ENCODE measurements at places on chromosomes 2 and 18.
A peak's percentile ranks its signal among the peaks of the same experiment; 100 is the strongest.

DNA sequence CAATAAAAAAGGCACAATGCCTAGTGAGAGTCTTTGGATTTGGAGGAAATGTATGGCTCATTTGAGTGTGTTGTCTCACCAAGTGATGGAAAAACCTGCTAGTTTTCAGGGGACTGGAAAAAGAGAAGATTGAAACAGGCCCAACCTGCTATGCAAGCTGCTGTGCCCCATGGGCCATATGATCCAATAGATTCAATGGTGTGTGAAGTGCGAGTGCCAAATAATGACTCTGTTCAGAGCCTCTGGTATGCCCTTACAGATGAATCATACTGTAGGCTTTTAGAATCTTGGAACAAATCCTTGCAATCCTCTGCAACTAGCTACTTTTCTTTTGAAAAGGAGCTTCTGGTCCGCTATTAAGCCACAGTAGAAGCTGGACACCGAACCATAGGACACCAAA lies 529.8 kb upstream of the CNTNAP5 start:
- DNase-seq, result no peak

DNA sequence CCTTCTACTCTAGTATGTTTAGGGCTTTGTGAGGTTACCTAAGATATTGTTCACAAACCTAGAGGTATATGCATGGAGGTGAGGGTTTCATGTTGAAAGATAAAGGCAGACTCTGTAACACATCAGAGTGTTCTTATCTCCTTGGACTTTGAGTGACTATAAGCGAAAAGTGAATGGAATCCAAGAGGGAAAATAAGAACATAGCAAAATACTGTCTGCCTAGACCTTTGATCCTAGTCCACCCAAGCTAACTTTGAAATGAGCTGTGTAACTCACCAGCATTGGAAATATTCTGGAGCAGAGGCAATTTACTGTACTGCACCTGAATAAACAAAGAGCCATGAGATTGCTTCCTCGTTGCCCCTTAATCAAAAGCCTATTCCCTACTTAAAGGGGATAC lies 28.2 kb upstream of the GALNT1 start:
- no peak for DNase-seq

- peak; percentile 47 for DNase-seq
Measured at GRCh38 chr2:175309799-175310198, 128.3 kb upstream of the ATP5MC3 start.

- peak; percentile 21 for DNase-seq
Measured at GRCh38 chr2:950080-950966, at the start of gene SNTG2. SNTG2 (plus strand) TSS chr2:950849; CDS start chr2:950997, 148 bp downstream.

- no peak for DNase-seq
Measured at GRCh38 chr2:174802459-174802858, 38.2 kb upstream of the CHRNA1 start.

GRCh38 chr2:162686336-162686735 lies 152.2 kb downstream of the KCNH7 start:
- no peak for DNase-seq

- DNase-seq, result no peak
Measured at GRCh38 chr2:152344579-152345195, 9.7 kb downstream of the FMNL2 start.

DNA sequence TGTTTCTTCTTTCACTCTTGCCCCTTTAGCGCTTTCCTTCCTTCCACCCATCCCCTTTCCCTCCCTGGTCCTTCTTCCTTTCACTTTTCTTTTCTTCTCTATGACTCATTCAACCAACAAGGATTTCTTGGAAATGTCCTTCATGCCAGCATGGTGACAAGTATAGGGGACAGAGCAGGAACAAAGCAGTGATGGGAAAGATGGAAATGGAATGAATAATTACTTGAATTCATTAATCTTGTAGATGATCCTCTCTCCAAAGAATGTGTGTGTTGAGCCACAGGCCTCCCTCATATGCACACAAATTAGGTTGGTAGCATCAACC lies 1.5 kb downstream of the VAMP5 start:
- no peak for DNase-seq

- no peak for DNase-seq
Measured at GRCh38 chr18:27752944-27753343, 424.0 kb downstream of the CDH2 start.

GRCh38 chr18:8052237-8052701 lies 485.2 kb downstream of the PTPRM start:
- peak; percentile 2 for DNase-seq

DNA sequence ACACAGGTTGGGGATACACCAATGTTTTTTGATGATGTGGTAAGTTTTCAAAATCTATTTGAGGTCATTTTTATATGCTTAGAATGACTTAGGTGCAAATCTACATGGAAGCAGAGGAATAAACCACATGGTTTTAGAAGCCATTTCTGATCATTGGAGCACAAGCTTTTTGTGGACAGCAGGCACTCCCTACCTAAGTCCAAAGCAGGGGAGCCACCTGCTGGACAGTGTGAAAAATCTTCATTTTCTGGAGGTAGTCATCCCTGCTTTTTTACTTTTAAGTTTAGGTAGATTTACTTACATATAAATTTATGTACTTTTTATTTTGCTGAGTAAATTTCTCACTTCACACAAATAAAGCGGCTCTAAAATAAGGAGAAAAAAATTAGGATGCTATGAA lies 323.2 kb downstream of the PLCL1 start:
- DNase-seq, result peak; percentile 79

- no peak for DNase-seq
Measured at GRCh38 chr2:136251197-136251884, 133.4 kb upstream of the CXCR4 start.

- DNase-seq, result peak; percentile 81
Measured at GRCh38 chr2:159497256-159497655, 119.1 kb downstream of the BAZ2B start.

- DNase-seq, result no peak
Measured at GRCh38 chr2:20081841-20082240, 30.4 kb upstream of the LAPTM4A start.

DNA sequence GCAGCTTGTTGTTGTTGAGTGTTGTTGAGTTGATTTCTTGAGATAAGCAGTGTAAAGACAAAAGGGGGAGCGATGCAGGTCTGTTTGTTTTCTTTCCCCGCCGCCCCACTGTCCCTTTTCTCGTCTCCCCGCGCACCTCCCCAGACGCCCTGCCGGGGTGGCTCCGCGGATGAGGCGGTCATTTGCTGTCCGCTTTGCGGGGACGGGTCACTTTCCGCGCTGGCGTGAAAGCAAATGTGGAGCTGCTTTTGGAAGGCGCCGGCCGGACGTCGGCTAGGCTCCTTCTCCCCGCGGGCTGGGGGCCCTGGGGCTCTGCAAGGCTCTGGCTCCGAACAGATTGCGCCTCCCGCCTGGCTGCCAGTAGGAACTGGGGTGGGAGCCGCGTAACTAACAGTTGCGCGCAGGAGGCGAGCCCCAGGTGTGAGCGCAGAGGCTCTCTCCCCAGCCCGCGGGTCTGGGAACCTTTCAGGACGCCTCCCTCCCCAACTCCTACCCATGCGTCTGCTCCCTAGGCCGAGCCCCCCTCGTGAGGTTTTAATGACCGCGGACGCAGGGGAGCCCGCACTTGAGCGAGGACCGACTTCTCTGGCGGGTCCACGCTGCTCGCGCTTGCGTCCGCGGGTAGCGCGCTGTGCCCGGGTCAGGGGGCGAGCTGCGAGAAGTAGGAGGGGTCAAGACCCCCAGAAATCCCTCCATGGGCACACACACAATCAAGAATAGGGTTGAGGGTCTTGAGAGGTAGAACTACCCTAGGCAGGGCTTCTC lies 146.6 kb downstream of the MEIS1 start:
- DNase-seq, result no peak

GRCh38 chr2:23092831-23093230 lies 292.1 kb upstream of the KLHL29 start:
- peak; percentile 55 for DNase-seq

DNA sequence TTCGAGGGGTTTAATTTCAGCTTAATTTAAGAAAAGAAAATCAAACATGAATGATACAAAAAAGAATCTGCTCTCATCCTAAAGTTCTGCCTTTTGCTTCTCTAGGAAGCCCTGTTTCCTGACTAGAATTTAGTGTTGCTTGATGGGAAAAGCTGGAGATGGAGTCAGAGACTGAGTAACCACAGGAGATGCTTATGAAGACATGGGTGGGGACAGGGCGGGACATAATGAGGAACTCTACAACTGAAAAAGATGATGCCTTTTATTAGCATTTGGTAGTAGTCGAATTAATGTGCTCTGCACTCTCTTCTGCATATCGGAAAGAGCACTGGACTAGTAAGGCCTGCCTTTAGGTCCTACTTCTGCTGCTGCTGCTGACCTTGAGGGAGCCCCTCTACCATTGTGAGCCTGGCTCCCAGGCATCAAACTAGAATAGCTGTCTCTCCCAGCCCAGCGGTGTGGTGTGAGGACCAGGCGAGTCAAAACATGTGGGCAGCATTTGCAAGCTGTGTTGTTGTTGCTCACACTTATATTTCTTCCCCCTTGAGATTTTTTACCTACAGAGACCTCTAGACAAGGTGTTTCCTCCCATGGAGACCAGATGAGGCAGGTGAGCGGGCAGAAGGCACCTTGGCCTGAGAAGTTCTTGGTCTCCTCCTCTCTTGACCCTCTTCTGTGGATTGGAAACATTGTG lies 61.5 kb downstream of the INPP4A start:
- peak; percentile 47 for DNase-seq

GRCh38 chr2:10475221-10475722 lies 27.1 kb upstream of the ODC1 start:
- DNase-seq, result no peak

GRCh38 chr2:239374896-239375277 lies 25.9 kb downstream of the HDAC4 start:
- DNase-seq, result no peak

- no peak for DNase-seq
Measured at GRCh38 chr18:76955524-76956170, 133.3 kb downstream of the ZNF236 start.

GRCh38 chr2:14306268-14306861 lies 326.2 kb upstream of the LRATD1 start:
- no peak for DNase-seq

DNA sequence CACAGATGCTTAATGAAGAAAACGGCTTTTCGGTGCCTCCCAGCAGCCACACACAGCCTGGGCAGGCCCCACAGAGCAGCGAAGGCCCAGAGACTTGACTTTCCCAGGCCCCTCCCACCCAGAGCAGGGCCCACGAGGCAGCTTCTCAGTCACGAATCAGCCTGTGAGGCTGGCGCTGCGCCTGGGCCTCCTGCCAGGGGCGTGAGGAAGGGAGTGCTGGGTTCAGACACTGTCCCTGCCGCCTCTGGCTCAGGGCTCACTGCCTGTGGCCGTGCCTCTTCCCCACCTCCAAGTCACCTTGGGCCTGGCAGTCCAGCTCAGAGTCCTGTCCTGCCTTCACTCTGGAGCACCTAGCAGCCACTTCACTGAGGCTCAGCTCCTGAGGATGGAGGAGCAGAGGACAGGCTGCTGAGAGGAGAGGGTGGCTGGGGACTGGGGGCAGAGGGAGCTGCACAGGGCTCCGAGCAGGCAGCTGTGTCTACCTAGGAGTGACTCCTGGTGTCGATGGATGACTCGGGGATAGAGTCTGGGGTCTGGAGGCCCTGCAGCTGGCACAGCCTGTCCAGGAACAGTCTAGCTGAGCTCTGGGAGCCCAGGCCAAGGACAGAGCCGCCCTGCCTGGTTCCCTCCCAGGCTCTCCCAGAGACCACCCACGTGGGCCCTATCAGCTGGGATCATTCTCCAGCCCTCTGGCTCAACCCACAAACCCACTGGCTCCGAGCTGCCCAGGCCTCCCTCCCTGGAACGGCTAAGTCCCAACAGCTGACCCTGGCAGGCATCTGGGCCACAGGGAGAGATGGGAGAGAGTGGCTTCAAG lies 36.4 kb upstream of the FOSL2 start:
- DNase-seq, result peak; percentile 96

GRCh38 chr18:31382107-31382506 lies 5.5 kb downstream of the DSG4 start:
- no peak for DNase-seq

Measured in hematopoietic multipotent progenitor cell treated with erythropoietin and hydrocortisone succinate and interleukin-3 and kit ligand, for 6 days (in vitro differentiated cells).